ENCODE measurements at places on chromosomes 3 and 15. TPM values are rescaled to one million over a fixed set of nuclear protein-coding genes. Genes with fewer than 3 reads are reported as not detected.

COLQ gene
- total RNA-seq = 0.80 TPM

CCR9 gene
- total RNA-seq = not detected

ATP13A5 gene
- not detected for total RNA-seq

MYRIP gene
- not detected for total RNA-seq

NANOGP8 gene
- not detected for total RNA-seq

WNT7A gene
- total RNA-seq = 0.19 TPM

SCG5 gene
- 2.3 TPM for total RNA-seq

ISLR2 gene
- total RNA-seq = 0.20 TPM

OXTR gene
- total RNA-seq = 9.2 TPM

SNX22 gene
- total RNA-seq = 0.90 TPM

GOLGA6L24 gene
- not detected for total RNA-seq

TRIM71 gene
- not detected for total RNA-seq

ARGFX gene
- not detected for total RNA-seq

RNU5B-1 gene
- total RNA-seq = not detected

CACNA2D2 gene
- total RNA-seq = 0.15 TPM

C15orf62 gene
- 0.16 TPM for total RNA-seq

MUSTN1 gene
- total RNA-seq = not detected

BBX gene
- 9.1 TPM for total RNA-seq

CHRM5 gene
- total RNA-seq = not detected

ITGB5 gene
- total RNA-seq = 348 TPM

SLC4A7 gene
- total RNA-seq = 21.2 TPM

GNAT1 gene
- total RNA-seq = not detected

CCRL2 gene
- not detected for total RNA-seq

TGM4 gene
- 0.12 TPM for total RNA-seq

PLCH1 gene
- total RNA-seq = 0.94 TPM

LARP6 gene
- 74.0 TPM for total RNA-seq

SLC22A14 gene
- total RNA-seq = not detected

SLC27A2 gene
- 42.0 TPM for total RNA-seq

GRK7 gene
- not detected for total RNA-seq

CCR8 gene
- total RNA-seq = not detected

GOLGA6B gene
- total RNA-seq = not detected

MST1R gene
- 6.0 TPM for total RNA-seq

TMCO5A gene
- not detected for total RNA-seq

TMEM108 gene
- not detected for total RNA-seq

MYL3 gene
- not detected for total RNA-seq

EFHB gene
- 0.53 TPM for total RNA-seq

GOLGA8G gene
- not detected for total RNA-seq

NEK4 gene
- 14.3 TPM for total RNA-seq

WDR93 gene
- total RNA-seq = 0.64 TPM

CILP gene
- total RNA-seq = 0.07 TPM
